Progenitor cell of endocrine pancreas (in vitro differentiated cells): ENCODE measurements at places on chromosomes 12 and 14.

DNA sequence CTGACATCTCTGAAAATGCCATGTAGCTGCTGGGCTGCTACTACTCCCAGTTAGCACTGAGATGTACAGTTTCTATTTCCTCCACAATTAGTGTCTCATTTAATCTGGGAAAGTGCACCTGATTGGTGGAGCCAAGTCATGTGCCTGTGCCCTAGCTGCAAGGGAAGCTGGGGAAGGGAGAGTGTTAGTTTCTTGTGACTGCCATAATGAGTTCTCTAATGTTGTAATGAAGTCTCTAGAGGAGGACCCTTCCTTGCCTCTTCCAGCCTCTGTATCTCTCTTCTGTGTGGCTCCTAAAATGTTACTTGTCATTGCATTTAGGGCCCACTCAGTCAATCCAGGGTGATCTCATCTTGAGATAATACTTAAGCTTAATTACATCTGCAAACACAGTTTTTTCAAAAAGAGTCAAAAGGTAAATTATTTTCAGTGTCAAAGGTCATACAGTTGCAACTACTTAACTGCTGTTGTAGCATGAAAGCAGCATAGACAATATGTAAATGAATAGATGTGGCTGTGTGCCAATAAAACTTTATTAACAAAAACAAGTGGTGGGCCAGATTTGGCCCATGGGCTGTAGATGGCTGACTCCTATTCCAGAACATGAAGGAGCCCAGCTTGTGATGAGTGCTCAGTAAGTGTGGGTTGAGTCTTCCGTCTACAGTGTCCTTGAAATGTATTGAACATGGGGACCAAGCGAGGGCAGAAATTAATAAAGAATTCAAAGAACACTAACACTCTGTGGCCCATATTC lies 137.2 kb upstream of the MAP1LC3B2 start:
- H3K27me3 ChIP-seq = peaks cover 7% of the 10 kb centered on the region
- peaks cover 7% of the 10 kb centered on the region for H3K4me1 ChIP-seq
- no peak overlapping the region for H3K4me3 ChIP-seq
- no peak for DNase-seq
- H3K27ac ChIP-seq = no peak overlapping the region
- H3K36me3 ChIP-seq = peaks cover 2% of the 10 kb centered on the region

GRCh38 chr14:32201816-32202490 lies at the start of gene RNU6-7:
RNU6-7 (plus strand) TSS chr14:32202045.
- peak; percentile 14 for DNase-seq
- H3K36me3 ChIP-seq = no peaks in the 10 kb centered on the region
- peaks cover 18% of the 10 kb centered on the region for H3K4me1 ChIP-seq
- H3K4me3 ChIP-seq = peak within 1 kb of the TSS; percentile 86
- peak within 1 kb of the TSS; percentile 100 for H3K27ac ChIP-seq

GRCh38 chr14:41295734-41296133 lies 310.9 kb upstream of the LRFN5 start:
- no peak overlapping the region for H3K27ac ChIP-seq
- H3K36me3 ChIP-seq = no peaks in the 10 kb centered on the region
- no peaks in the 10 kb centered on the region for H3K4me1 ChIP-seq
- DNase-seq = no peak
- H3K4me3 ChIP-seq = no peak overlapping the region

DNA sequence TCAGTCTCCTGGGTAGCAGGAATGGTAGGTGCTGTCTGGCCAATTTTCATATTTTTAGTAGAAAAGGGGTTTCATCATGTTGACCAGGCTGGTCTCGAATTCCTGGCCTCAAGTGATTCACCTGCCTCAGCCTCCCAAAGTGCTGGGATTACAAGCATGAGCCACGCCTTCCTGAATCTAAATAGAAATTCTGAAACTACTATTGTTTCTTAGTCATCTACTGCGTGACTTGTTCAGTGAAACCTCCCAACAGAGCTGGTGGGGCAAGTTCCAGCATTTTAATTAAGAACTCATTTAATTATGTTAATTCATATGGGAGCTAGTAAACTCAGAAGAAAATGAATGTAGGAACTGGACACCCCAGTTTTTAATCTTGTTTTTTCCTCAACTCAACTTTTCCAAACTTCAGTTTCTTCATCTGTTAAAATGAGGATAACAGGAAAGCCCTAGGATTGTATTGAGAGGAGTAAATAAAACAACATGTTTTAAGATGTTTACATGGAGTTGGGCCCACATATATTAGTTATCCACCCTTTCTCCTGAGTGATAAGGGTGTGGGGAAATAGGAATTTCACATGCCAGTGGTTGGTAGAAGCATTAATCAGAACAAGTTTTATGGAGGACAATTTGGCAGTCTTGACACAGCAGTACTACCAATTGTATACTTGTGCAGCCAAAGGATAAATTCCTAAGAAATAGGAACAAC lies 335.8 kb upstream of the E2F7 start:
- no peak overlapping the region for H3K27ac ChIP-seq
- DNase-seq = no peak
- no peaks in the 10 kb centered on the region for H3K27me3 ChIP-seq

DNA sequence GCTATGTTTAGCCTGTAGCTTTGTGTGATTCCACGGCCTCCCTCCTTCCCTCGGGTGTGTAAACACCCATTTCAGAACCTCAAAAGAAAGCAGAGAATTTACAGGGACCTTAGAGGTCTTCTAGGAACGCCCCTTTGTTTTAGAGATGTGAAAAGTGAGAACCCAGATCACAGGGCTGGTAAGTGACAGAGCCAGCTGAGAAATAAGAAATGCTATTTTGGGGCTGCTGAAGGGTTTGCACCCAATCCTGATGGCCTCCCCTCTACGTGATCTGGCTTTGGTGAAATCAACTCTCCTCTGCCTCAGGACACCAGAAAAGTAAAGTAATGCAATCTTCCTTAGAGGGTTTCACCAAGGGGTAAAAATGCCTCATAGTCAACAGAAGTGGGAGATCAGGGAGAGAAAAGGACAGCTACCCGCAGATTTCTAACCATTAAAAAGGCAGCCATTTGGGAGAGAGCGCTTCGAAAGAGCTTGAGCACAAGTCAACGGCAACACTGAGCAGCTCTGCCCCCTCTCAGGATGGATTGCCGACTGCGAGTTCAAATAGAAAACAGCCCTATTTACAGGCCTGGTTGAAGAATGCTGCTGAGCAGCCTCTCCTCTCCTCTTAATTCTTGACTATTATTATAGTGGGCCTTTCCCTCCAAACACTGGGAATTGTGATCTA lies 78.5 kb upstream of the RASSF3 start:
- peaks cover 3% of the 10 kb centered on the region for H3K27me3 ChIP-seq
- no peaks in the 10 kb centered on the region for H3K36me3 ChIP-seq
- no peak overlapping the region for H3K4me3 ChIP-seq
- H3K27ac ChIP-seq = peak overlapping the region; percentile 9
- H3K4me1 ChIP-seq = peaks cover 2% of the 10 kb centered on the region

GRCh38 chr12:122138616-122139015 lies 35.4 kb downstream of the IL31 start:
- H3K36me3 ChIP-seq = peaks cover 15% of the 10 kb centered on the region
- H3K27ac ChIP-seq = no peak overlapping the region
- no peaks in the 10 kb centered on the region for H3K27me3 ChIP-seq
- no peak overlapping the region for H3K4me3 ChIP-seq
- H3K4me1 ChIP-seq = no peaks in the 10 kb centered on the region
- DNase-seq = no peak

GRCh38 chr12:100833282-100833681 lies 38.7 kb downstream of the ANO4 start:
- no peak for DNase-seq
- no peaks in the 10 kb centered on the region for H3K27me3 ChIP-seq
- no peak overlapping the region for H3K27ac ChIP-seq
- no peaks in the 10 kb centered on the region for H3K36me3 ChIP-seq
- no peak overlapping the region for H3K4me3 ChIP-seq

DNA sequence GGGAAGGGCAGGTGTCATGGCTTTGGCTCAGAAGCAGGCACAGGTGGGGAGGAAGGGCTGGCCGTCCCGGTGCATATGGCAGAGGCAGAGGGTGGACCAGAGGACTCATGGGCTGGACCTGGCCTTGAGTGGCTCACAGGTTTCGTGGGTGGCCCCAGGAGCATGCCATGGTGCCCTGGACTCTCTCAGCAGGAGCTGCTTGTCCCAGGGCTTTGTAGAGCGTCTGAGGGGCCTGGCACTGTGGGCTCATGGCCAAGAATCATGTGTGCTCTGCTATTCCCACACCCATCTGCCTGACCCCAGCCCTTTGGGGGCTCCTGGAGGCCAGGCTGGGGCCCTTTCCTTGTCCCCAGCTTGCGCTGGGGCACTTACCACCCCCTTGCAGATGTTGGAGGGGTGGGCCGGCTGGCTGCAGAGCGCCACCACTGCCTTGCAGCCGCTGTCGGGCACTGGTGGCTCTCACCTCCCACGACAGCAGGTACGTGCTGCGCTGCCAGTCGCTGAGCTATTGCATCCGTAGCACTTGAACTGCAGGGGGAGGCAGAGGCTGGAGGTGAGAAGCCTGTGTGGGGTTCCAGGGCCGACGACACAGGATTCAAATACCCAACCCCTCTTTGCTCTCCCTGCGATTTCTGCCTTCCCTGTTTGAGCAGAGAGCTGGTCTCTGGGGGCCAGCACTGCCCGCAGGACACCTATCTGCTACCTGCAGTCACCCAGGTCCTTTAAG lies 187.4 kb upstream of the PRMT8 start:
- no peak for DNase-seq
- peaks cover 10% of the 10 kb centered on the region for H3K4me1 ChIP-seq
- H3K36me3 ChIP-seq = no peaks in the 10 kb centered on the region
- H3K4me3 ChIP-seq = no peak overlapping the region
- H3K27ac ChIP-seq = no peak overlapping the region
- peaks cover 69% of the 10 kb centered on the region for H3K27me3 ChIP-seq

GRCh38 chr12:28555748-28556147 lies 365.5 kb downstream of the CCDC91 start:
- no peak for DNase-seq
- H3K4me3 ChIP-seq = no peak overlapping the region
- H3K27me3 ChIP-seq = no peaks in the 10 kb centered on the region
